ENCODE measurements at places on chromosomes 3 and 15.

- DNase-seq: no peak
Measured at GRCh38 chr3:14460342-14461005, 58.1 kb downstream of the SLC6A6 start.

GRCh38 chr3:136899622-136900158 lies 37.7 kb downstream of the NCK1 start:
- DNase-seq: no peak

DNA sequence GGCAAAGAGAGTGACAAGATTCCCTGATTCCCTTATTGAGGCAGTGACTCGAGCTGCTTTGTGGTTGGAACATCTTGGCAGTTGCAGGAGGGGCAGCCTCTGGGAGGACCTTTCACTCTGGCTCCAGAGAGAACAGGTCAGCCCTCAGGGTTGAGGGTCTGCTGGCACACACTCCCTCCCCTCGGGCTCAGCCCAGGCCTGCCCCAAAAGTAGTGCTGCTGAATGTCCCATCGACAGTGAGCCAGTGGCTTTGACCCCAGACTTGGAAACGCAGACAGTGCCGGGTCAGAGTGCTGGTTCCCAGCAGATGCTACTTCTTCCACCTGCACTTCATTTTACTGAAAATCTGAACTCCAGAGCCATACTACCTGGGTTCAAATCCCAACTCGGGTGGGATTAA lies 25.6 kb upstream of the ATP2B2 start:
- no peak for DNase-seq

DNA sequence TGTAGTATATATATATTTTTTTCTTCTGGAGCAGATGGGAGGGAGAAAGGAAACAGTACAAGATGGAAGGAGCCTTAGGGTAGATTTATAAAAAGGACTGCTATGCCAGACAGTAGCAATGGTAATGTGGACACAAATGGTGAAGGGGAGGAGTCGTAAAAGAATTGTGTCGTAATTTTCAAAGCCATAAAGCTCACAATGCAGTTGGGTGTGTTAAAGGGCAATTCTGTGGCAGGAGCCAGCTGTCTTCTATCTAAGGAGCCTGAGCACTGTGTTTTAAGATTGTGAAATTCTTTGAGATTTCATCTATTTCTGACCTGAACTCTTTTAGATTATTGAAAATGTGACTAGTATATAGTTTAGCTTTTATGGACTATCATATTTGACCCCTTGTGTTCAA lies 58.9 kb downstream of the CNOT10 start:
- no peak for DNase-seq

GRCh38 chr3:189794518-189794917 lies 163.3 kb downstream of the TP63 start:
- DNase-seq: no peak

- DNase-seq: no peak
Measured at GRCh38 chr3:32815841-32816438, 1.9 kb upstream of the TRIM71 start.

DNA sequence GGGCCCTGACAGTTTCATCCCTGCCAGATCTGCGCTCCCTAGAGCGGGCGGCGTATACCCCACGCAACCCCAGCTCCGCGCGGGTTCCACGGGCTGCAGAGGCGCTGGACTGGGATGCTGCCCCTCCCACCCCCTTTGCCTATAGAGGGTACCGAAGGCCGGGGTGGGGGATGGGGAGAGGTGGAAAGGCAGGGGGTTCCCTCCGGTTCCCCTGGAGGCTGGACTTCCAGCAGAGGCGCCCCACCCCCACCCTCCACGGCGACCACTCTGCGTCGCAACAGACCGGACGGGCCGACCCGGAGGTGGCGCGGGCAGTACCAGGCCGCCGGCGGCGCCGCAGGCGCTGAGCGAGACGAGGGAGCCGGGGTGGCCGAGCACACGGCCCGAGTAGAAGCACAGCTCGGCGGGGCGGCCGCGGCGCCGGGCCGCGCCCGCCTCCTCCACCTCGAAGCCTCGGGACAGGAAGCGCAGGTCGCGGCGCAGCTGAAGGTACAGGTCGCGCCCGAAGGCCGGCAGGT lies 995 bp downstream of the ADAMTS17 start:
- no peak for DNase-seq

- DNase-seq: no peak
Measured at GRCh38 chr3:150662410-150663200, 41.1 kb downstream of the ERICH6 start.

DNA sequence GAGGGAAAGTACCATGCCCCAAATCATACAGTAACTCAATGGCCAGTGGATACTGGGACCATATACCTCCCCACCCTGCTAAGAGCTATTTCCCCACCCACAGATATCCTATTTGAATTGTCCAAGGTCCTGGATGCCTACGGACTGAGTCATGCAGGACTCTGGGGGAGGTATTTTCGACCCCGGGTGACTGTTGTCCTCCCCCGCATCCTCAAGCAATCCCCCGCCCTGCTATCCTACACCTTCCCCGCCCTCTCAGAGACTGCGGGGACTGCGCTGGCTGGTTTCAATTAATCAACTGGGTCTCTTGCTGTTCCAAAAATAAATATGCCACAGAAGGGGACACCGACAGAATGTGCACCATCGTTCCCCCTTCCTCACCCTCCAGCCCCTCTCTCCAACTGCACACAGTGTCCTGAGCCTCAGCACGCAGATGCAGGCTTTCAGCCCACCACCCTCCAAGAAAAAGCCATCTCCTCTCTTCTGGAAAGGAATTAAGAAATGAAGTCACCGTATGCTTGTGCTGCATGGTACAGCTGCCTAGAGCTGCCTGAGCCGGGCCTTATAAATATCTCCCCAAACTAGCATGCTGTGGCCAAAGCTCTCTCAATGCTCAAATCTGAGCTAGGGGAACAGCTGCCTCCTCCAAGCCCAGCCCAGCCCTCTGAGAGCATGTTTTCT lies 8.1 kb downstream of the CAV3 start:
- DNase-seq: no peak

- DNase-seq: no peak
Measured at GRCh38 chr15:75673426-75674235, 25.9 kb downstream of the SNX33 start.

DNA sequence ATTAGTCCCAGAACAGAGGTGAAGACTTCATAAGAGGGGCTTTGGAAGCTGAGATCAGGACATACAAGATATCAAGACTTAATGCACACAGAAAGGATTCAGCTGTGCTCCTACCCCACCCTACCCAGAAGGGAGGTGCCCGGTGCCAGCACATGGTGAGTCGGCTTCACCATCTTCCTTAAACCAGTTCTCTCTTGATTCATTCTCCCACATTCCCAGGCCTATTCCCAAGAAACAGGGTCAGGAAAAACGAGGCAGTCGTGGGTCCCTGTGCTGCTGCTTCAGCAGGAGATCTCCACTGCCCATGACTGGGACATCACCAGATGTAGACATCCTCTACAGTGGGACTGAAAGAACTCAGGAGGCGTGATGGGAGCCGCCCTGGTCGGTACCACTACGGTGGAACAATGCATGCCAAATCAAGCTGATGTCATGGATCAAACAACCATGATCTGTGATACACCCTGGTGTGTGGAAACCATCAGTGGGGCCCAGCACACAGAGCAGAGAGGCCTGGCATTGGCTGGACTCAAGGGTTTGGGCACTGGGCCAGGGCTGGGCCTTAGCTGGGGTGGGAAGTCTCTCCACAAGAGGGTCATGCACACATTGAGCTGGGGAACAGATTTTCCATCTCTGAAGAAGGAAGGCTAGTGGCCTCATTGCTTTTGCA lies 41.9 kb downstream of the CCDC12 start:
- no peak for DNase-seq

- DNase-seq: no peak
Measured at GRCh38 chr3:165279471-165279870, 83.3 kb upstream of the SLITRK3 start.

GRCh38 chr15:54638666-54639065 lies 558.1 kb downstream of the RSL24D1 start:
- DNase-seq: no peak

GRCh38 chr3:153394017-153394416 lies 232.0 kb downstream of the RAP2B start:
- DNase-seq: no peak

- DNase-seq: no peak
Measured at GRCh38 chr3:30186741-30187219, 419.6 kb upstream of the TGFBR2 start.

DNA sequence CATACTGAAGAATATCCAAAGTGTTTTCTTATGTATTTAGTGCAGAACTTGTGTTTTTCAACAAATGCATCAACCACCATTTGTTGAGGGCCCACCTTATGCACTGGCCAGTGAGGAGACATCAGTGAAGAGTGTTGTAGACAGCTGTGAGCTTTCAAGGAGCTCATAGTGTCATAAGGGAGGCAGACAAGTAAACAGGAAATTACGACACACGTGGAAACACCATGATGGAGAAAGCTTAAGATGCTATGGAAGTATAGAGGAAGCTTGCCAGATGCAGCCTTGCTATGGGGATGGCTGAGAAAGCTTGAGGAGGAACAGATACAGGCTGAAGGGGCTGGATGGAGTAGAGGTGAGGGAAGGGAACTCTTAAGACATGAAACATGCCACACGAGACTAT lies 50.8 kb upstream of the PSMD6 start:
- DNase-seq: no peak

DNA sequence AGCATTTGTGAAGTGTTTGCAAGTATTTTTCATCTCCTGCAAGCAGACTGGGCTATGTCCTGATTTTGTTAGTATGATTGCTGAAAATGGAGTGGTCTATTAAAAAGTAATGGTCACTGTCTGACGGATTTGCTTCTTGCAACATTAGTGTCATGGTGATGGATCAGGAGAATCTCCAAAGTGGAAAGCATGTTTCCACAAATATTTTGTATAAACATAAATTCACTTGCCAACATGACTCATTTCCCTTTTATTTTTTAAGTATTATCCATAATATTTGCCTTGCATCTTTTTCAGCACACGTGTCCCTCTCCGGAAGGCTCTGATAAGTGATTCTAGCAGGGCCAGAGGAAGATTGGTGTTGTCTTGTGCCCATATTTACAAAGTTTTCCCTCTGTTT lies 27.4 kb upstream of the CACNA2D3 start:
- no peak for DNase-seq

DNA sequence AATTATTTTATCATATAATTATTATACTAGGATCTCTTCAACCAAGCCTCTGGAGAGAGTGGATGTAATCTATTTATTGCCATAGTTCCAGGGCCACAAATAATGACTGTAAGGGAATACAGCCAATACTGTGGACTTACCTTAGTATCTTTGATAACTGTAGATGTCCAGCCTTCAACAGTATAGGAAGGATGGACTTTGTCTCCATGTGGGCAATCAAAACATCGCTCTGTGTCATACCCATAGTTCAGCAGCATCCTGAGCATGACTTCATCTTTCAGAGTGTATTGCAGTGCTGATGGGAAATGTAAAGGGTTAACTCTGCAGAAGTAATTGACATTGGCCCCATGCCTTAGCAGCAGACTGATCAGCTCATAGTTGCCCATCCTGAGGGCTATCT lies 14.2 kb downstream of the ASB14 start:
- no peak for DNase-seq

- DNase-seq: no peak
Measured at GRCh38 chr15:99580076-99580475, 14.3 kb downstream of the MEF2A start.

- DNase-seq: no peak
Measured at GRCh38 chr3:42032693-42033349, 58.3 kb upstream of the TRAK1 start.

- DNase-seq: no peak
Measured at GRCh38 chr3:56799251-56799882, 2.4 kb downstream of the ARHGEF3 start.

DNA sequence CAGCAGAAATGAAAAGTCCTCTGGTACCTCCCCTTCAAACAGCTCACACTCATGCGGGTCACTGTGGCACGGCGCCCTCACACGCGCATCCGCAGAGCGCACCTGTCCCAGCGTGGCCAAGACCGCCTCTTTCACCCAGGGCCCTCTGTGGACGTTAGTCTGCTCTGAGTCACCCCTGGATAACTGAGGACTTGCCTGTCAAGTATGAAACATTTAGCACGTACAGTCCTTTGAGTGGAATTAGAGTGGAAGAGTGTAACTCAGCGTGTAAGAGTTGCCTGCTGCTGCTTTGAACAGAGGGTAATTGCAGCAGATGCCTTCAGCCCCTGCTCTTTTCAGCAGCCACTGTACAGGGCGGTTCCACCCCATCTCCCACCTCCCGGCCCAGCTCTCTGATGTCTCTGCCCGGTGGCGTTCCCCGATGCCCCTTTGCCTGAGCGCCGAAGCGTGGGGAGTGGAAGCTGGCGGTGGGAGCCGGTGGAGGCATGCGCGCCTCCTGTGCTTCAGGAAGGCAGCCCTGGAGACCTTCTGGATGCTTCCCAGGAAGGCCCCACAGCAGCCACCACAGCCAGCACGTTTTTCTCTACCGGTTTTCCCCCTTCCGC lies 23.0 kb downstream of the CPN2 start:
- no peak for DNase-seq

DNA sequence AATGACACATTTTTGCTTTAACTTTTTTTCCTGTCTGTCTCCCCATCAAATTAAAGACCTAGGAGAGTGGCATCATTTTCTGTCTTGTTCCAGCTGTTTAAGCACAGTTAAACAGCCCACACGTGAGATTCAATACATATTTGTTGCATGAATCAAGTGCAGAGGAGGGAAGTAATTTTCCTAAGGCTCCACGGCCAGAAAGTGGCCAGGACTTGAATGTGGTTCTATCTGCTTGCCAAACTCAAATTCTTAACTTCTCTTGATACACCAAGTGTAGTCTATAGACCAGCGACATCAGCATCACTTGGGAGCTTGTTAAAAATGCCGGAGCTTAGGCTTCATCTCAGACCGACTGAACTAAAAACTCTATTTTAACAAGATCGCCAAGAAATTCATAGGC lies 724.8 kb upstream of the CFAP20DC start:
- DNase-seq: no peak

DNA sequence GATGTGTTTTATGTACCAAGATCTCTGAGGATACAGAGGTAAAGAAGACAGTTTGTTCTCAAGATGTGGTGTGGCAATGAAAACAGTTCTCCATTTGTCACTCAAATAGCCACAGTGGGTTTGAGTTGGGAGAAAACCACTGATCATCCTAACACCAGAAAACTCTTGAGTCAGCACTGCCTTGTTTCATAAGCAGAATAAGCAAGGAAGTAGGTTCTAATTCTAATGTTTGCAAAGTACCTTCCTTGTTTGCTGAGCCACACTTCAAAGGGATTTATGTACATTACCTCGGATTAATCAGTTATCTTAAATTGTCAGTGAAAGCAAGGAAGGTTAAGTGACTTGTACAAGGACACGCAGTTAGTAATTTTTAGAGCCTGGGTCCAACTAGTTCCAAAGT lies 107.8 kb upstream of the BOC start:
- DNase-seq: no peak

Data from stimulated activated naive CD4-positive, alpha-beta T cell treated with Interleukin-2 at 50 U/mL for 16 hours (primary cell).